Stimulated activated CD8-positive, alpha-beta memory T cell treated with anti-CD3 and anti-CD28 coated beads, Interleukin-7, amount 100 ng/mL, for 1 hour (primary cell): ENCODE measurements at places on chromosomes 16 and 17.

DNA sequence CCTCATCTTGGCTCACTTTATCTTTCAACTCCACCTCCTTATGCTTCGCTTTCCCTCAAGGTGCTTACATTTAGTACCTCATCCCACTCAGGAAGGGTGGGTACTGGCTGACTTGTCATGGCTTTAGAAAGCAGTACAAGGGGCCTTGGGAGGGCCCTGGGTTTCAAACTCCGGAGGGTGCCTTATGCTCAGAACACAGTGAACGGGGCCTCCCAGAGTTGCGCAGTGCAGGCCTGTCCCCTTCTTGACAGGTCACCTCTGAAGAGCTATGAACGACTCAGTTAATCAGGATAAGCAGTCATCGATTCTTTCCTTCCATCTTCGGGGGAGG lies 6.0 kb downstream of the COG1 start:
- DNase-seq = no peak

GRCh38 chr17:8020776-8021564 lies 17.9 kb upstream of the ALOX15B start:
- DNase-seq = no peak

DNA sequence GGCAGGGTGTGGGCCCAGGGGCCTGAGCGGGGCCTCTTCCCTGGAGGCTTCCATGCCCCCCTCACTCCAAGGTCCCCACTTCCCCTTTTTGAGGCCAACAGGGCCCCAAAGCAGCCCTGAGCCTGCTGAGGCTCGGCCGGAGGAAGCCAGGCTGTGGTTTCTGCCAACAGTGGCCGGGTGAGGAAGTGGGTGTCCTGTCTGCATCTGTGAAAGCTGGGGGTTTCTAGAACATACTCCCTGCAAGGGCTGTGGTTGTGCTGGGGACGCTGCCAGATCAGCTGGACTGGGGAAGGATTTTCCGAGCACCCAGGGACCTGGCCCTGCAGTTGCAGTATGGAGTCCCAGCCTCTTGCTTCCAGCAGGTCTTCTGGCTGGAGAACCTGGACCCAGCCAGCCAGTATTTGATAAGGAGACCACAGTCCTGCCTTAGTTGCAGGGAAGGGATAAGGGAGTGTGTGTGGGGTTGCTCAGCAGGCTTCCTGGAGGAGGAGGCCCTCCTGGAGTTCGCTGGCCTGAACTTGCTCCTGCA lies 15.7 kb downstream of the ADCY7 start:
- peak; percentile 31 for DNase-seq

GRCh38 chr16:55563797-55564196 lies 2.7 kb upstream of the CAPNS2 start:
- DNase-seq = no peak

DNA sequence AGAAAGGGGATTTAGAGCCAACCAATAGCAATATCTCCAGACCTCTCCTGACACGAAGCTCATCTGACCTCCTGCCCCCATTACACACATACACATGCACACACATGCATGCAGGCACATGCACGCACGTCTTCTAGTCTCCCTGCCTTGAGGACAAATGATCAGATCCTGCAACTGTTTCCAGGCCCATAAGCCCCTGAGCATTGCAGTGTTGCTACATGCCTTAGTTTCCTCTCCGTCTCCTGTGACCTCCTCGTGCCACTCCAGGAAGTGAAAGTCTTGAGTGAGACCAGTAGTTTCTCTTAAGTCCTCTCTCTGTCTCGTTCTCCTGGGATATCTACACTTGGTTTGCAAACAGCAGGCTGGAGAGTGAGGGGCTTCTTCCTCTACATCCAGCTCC lies 8.2 kb downstream of the CIITA start:
- no peak for DNase-seq

- no peak for DNase-seq
Measured at GRCh38 chr16:1426734-1427471, 4.0 kb upstream of the PERCC1 start.

DNA sequence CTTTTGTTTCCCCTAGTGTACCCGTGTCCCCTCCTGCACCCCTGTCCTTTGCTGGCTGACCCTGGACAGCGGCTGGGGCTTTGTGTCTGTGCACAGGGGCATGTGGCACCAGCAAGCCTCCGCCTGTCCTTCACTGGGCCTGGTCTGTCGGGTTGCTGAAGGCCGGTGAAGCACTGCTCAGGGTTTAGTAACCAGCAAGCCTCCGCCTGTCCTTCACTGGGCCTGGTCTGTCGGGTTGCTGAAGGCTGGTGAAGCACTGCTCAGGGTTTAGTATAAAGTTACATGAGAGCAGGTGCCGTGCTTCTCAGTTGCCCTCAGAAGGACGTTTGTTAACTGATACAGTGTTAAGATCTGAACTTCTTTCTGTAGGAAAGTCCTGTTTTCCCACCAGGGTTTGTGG lies 33.8 kb downstream of the DEF8 start:
- DNase-seq = no peak

- DNase-seq = no peak
Measured at GRCh38 chr16:71367241-71367976, 8.9 kb downstream of the CALB2 start.

DNA sequence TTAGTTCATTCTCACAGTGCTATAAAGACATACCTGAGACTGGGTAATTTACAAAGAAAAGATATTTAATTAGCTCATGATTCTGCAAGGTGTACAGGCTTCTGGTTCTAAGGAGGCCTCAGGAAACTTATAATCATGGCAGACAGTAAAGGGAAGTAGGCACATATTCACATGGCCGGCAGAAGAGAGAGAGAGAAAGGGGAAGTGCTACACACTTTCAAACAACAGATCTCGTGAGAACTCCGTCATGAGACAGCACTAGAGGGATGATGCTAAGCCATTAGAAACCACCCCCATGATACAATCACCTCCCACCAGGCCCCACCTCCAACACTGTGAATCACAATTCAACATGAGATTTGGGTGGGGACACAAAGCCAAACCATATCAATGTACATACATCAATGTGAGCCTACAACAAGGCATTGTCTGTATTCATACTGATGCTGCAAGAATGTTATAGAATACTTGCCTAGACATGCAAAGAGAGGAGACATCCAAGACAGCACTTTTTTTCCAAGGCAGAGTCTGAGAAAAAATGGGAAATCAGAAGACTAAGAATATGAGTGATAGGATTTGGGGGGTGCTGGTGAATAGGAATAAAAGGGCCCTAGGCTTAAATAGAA lies 114.8 kb upstream of the XYLT1 start:
- no peak for DNase-seq

GRCh38 chr17:1730326-1731193 lies 6.1 kb downstream of the WDR81 start:
- DNase-seq = no peak

DNA sequence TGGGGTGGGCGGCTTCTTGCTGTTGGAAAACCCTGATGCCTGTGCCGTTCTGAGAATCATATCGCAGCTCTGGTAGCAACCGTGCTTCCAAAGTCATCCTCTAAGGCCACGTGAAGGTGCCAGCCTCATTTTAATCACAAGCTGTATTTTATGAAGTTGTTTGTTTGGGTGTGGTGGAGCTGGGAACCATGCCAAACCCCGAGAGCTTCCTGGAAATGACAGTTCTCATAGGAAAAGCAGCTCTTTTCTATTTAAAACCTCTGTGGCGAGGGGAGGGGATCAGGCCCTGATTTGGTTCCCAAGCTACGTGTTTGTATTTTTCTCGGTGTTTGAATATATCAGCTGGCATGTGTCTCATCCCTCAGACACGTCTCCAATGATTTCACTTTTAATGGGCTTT lies 21.7 kb downstream of the KNOP1 start:
- DNase-seq = peak; percentile 37

DNA sequence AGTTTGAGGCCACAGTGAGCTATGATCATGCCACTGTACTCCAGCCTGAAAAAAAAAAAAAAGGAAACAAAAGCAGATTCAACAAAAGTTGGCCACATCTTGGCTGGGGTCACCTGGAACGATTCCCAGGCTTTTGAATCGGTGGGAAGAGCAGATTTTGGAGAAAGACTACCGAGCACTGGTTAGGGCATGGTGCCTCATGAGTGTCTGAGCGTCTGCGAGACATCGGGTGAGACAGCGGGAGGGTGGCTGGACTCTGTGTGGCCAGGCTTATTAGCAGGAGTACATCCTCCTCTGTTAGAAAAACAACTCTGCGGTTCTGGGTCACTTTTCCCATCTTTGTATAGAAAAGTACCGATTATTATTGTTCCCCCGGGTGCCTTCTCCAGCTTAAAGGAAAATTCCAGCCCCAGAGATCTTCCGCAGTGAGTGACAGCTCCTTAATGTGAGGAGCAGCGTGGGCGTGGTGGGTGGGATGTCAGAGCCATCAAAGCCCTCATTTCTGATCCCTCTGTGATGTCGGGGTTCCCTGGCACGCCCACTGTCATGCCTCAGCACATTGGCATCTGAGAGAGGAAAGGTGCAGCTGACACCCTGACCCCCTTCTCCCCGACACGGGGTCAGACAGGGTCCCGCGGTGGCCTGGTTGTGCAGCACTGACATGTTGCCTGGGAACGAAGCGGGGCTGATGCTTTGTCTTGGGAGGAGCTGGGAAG lies 6.9 kb downstream of the RGS9 start:
- no peak for DNase-seq

- no peak for DNase-seq
Measured at GRCh38 chr17:74599448-74599939, 7.4 kb upstream of the CD300LD start.

DNA sequence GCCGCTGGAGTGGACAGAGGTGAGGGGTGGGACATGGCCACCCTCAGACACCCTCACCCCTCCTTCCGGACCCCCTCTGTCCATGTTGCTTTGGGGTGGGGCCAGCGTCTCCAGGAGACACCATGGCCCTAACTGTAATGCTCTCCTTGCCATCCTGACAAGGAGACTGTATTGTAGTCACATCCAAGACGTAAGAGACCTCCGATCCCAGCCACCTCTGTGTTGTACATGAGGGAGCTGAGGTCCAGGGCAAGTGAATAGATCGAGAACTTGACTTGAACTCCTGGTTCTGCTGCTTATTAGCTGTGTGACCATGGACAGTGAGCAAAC lies 30.2 kb downstream of the POLR3E start:
- DNase-seq = no peak

DNA sequence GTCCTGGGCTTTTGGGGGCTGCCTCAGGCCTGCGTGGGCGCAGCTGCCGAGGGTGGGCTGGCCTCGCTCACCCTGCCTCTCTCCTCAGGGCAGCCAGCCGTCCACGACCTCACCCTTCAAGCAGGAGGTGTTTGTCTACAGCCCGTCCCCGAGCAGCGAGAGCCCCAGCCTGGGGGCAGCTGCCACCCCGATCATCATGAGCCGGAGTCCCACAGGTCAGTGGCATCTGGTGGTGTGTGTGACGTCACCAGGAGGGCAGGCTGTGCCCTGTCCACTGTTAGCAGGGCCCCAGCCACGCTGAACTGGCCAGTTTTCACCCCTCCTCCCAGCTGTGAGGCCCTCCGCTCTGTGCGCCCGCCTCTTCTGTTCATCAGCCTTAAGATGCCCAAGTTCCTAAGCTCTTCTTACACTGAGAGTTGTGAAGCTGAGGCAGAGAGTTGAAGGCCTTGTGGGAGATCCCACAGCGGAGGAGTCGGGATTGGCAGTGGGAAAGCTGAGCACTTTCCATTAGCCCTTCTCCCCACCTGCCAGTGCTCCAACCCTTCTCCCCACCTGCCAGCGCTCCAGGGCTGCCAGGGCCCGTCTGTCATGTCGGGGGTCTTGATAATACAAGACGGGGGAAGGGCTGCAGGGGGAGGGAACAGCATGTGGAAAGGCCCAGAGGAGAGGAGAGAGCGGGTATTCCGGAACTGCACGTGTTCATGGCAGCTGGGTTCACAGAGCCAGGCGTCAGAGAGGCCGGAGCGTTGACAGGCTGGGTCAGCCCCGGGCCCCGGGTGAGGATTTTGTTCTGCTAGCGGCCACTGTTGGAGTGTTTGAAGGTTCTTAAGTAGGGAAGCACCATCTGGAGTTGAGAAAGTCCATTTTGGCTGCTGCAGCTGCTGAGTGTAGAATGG lies 36.3 kb downstream of the OR1D5 start:
- no peak for DNase-seq

GRCh38 chr17:43774304-43775250 lies 4.2 kb downstream of the DUSP3 start:
- no peak for DNase-seq
